Hindlimb muscle (tissue), 1 donor: ENCODE measurements at places on chromosomes 16 and 17. TPM values are rescaled to one million over a fixed set of nuclear protein-coding genes. Genes with fewer than 3 reads are reported as not detected.

TEX14 gene
- 4.7 TPM for polyA plus RNA-seq

ZNF652 gene
- polyA plus RNA-seq: 15.6 TPM

ATP2C2 gene
- polyA plus RNA-seq: 1.4 TPM

TEKT3 gene
- 1.8 TPM for polyA plus RNA-seq

GAS2L2 gene
- polyA plus RNA-seq: not detected

KPNA2 gene
- polyA plus RNA-seq: 41.0 TPM

SCARF1 gene
- 9.7 TPM for polyA plus RNA-seq

GPR179 gene
- 0.94 TPM for polyA plus RNA-seq
